Activated T-cell treated with anti-CD3 and anti-CD28 coated beads for 24 hours (primary cell): ENCODE measurements at places on chromosomes 6 and 20.
A peak's percentile ranks its signal among the peaks of the same experiment; 100 is the strongest.

GRCh38 chr6:162856885-162857284, 129.1 kb downstream of the PACRG start:
- no peak for DNase-seq

DNA sequence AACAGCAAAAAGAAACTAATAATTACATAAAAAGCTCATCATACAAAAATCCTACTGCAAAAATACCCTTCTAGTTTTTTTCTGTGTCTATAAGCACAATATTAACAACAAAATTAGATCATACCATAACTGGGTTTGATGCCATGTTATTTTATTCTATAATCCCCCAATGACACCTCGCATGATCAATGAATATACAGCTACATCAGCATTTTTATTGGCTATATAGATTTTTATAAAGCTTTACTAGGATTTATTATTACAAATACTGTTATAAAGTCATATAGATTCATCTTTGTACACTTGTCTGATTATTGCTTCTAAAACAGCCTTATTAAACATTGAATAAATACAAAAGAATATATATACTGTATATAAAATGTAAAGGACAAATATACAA, 45.1 kb upstream of the GLP1R start:
- no peak for DNase-seq

- DNase-seq, result no peak
Observed at GRCh38 chr6:55953335-55953734, 77.9 kb upstream of the BMP5 start.

GRCh38 chr6:37202788-37203491, 33.0 kb downstream of the PIM1 start:
- no peak for DNase-seq

GRCh38 chr6:118054082-118054481, 147.0 kb downstream of the SLC35F1 start:
- no peak for DNase-seq

- DNase-seq, result no peak
Observed at GRCh38 chr6:109441069-109441816, 719 bp downstream of the SMPD2 start.

DNA sequence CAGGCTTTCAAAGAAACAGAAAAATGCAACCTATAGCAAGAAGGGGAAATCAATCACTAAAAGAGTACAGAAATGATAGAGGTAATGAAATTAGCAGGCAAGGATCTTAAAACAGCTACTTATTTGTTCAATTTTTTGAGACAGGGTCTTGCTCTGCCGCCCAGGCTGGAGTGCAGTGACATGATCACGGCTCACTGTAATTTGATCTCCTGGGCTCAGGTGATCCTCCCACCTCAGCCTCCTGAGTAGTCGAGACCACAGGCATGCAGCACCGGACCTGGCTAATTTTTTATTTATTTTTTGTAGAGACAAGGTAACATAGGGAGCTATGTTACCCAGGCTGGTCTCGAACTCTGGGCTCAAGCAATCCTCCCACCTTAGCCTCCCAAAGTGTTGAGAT, 21.6 kb downstream of the TFB1M start:
- DNase-seq, result no peak

- DNase-seq, result no peak
Observed at GRCh38 chr6:158805698-158806377, 13.3 kb downstream of the EZR start.

DNA sequence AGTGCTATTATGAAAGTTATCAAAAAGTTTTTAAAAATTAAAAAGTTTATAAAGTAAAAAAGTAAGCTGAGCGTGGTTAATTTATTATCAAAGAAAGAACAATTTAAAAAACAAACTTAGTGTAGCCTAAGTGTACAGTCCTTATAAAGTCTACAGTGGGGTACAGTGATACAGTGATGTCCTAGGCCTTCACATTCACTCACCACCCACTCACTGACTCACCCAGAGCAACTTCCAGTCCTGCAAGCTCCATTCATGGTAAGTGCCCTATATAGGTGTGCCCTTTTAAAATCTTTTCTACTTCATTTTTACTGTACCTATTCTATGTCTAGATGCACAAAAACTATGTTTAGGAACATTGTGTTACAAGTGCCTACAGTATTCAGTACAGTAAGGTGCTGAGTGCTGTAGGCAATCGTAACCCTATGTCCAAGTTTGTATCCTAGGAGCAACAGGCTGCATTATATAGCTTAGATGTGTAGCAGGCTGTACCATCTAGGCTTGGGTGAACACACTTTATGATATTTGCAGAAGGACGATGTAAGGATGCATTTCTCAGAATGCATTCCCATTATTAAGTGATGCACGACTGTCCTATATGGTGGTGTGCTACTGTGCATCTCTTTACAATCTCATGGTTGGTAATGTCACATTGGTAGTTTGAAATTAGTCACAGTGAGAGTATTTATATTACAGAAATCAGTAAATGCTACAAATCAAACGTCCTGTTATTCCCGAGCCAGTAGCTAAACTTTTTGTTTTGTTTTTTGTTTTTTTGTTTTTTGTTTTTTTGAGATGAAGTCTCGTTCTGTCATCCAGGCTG, 158.3 kb downstream of the GMPR start:
- no peak for DNase-seq

DNA sequence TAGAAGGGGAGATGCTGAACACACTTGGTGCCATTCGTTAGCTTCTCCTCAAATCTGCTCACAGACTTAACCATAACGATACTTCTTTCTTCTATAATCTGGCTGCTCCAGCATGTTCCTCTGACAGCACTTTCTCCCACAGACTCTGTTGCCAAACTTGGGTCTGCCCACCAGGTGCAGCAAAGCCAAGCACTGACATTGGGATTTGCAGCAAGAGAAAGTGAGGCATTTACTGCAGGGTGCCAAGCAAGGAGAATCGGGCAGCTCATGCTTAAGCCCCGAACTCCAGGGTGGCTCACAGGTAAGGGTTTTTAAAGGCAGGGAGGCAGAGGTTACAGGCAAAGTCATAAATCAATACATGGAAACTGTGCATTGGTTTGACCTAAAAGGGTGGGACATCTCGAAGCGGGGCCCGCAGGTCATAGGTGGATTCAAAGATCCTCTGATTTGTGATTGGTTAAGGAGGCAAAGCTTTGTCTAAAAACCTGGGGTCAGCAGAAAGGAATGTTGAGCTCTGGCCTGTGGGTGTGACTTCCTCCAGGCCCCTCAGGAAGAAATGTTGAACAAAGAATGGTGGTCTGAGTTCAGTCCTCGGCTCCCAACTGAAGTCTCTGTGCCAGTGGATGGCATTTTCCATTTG, 25.1 kb upstream of the PNPLA1 start:
- no peak for DNase-seq

- DNase-seq, result no peak
Observed at GRCh38 chr6:64782877-64783276, 924.1 kb downstream of the EYS start.

DNA sequence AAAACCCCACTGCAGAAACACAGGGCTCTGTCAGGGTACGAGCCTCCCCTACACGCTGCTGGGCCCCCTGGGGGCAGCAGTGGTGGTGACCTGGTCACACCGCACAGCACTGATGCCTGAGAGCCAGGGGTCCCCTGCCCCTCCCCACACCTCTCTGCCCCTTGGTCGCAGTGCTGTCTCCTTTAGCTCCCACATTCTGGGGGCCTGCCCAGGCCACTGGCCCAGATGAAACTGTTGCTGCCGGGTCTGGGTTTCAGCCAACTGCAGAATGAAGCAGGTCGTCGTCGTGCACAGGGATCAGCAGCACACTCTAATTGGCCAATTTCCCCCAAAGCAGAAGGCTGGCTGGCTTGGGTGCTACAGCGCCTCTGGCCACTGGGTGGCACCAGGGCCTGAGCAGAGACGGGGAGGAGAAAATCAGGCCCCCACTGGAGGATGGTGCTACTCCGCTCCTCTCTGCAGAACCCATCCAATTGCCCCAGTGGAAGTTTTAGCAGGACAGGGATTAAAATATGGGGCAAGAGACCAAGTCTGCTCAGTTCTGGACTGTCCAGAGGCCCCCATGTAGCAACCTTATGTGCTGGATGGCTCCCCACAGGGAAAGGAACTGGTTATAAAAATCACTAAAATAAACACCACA, 26.1 kb downstream of the DIDO1 start:
- DNase-seq, result peak; percentile 68
